Activated naive CD8-positive, alpha-beta T cell treated with anti-CD3 and anti-CD28 coated beads for 36 hours (primary cell): ENCODE measurements at places on chromosomes 2 and 18. TPM values are rescaled to one million over a fixed set of nuclear protein-coding genes. Genes with fewer than 3 reads are reported as not detected.

The MYOM1 gene
- total RNA-seq = 0.60 TPM

The PAX3 gene
- not detected for total RNA-seq

The PIEZO2 gene
- total RNA-seq = not detected

The FARP2 gene
- 32.7 TPM for total RNA-seq

The SH2D6 gene
- 0.74 TPM for total RNA-seq

The MC4R gene
- total RNA-seq = not detected

The RPL31 gene
- 1,614 TPM for total RNA-seq

The FSHR gene
- total RNA-seq = not detected

The LYG1 gene
- 0.37 TPM for total RNA-seq

The LIMS3 gene
- 0.82 TPM for total RNA-seq

The GRB14 gene
- not detected for total RNA-seq

The EMILIN1 gene
- total RNA-seq = 0.76 TPM

The TUBA3E gene
- not detected for total RNA-seq

The BOLL gene
- not detected for total RNA-seq

The ECEL1 gene
- 0.12 TPM for total RNA-seq
